M059J (cell line): ENCODE measurements at places on chromosomes 16 and 17. TPM values are rescaled to one million over a fixed set of nuclear protein-coding genes. Genes with fewer than 3 reads are reported as not detected.

OR1F1 gene
- total RNA-seq = 0.15 TPM in 1 of 2 replicates, not detected in the other

DBNDD1 gene
- total RNA-seq = 10.9 and 18.7 TPM in 2 replicates

SLC16A5 gene
- total RNA-seq = 0.07 TPM in 1 of 2 replicates, not detected in the other

SCARF1 gene
- 0.47 TPM in 1 of 2 replicates, not detected in the other for total RNA-seq

KRT23 gene
- not detected in 2 replicates for total RNA-seq

GNGT2 gene
- total RNA-seq = 0.49 TPM in 1 of 2 replicates, not detected in the other

GNG13 gene
- total RNA-seq = not detected in 2 replicates

ACAP1 gene
- total RNA-seq = not detected in 2 replicates

CACNB1 gene
- total RNA-seq = 0.59 and 1.2 TPM in 2 replicates

COPRS gene
- 206 and 234 TPM in 2 replicates for total RNA-seq

CMIP gene
- 7.2 and 15.8 TPM in 2 replicates for total RNA-seq

CCL16 gene
- total RNA-seq = not detected in 2 replicates

SNN gene
- total RNA-seq = 9.2 and 14.7 TPM in 2 replicates

IL17C gene
- total RNA-seq = not detected in 2 replicates

- DNase-seq = no peak
Measured at GRCh38 chr16:12330946-12331345, 354.4 kb downstream of the SNX29 start.

DNA sequence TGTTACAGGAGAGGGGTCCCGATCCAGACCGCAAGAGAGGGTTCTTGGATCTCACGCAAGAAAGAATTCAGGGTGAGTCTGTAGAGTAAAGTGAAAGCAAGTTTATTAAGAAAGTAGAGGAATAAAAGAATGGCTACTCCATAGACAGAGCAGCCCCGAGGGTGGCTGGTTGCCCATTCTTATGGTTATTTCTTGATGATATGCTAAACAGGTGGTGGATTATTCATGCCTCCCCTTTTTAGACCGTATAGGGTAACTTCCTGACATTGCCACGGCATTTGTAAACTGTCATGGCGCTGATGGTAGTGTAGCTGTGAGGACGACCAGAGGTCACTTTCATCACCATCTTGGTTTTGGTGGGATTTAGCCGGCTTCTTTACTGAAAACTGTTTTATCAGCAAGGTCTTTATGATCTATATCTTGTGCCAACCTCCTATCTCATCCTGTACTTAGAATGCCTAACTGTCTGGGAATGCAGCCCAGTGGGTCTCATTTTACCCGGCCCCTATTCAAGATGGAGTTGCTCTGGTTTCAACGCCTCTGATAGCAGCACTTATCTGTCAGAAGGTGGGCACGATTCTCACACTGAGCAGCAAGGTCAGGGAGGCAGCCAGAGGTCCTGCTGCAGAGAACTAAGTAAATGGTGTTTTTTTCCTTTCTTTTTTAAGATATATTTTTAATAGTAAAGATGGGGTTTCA, 26.5 kb upstream of the XYLT2 start:
- DNase-seq = no peak

DNA sequence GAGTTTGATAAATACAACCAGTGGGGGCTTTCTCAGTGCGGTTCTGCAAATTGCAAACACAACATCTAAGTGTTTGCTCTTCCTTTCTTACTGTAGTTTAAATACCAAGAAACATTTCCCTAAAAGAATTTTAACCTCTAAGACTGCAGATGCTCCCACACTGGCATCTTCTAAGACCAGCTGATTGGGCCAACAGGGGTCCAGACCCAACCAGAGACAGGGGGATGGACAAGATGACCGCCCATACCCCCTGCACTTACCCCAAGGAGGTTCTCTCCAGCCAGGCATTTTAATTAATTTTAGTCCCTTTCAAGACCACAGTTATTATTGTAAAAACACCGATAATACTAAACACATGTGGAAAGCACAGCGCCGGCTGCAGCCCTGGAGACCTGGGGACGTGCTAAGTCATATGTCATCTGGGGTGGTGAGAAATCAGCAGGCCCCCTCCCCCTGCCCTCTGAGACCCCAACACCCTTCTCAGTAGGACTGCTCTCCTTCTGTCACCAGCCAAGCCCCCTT, 242.3 kb downstream of the SOX9 start:
- no peak for DNase-seq

DNA sequence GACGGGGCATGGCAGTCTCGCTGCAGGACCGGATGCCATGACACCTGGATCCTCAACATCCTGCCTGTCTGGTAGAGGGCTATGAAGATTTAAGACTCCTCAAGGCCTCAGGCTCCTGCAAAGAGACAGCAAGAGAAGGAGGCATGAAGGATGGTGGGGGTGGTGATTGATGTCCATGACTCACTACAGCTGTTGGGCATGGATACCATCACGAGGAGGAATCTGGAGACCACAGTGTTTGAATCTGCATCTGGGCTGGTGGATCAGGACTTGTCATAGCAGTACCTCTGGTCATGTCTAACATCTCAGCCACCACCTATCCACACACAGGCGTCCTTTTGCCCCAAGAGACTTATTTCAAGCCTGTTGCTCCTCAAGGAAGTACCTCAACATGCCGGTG, 50.2 kb upstream of the WSCD1 start:
- DNase-seq = no peak

- DNase-seq = peak; percentile 22
Measured at GRCh38 chr16:88633684-88634140, 4.7 kb upstream of the IL17C start.

GRCh38 chr16:18983565-18984434, at the start of gene TMC7:
TSS of gene TMC7 (plus strand) at chr16:18983934. CDS start at chr16:18984064, 130 bp downstream.
- peak; percentile 86 for DNase-seq

DNA sequence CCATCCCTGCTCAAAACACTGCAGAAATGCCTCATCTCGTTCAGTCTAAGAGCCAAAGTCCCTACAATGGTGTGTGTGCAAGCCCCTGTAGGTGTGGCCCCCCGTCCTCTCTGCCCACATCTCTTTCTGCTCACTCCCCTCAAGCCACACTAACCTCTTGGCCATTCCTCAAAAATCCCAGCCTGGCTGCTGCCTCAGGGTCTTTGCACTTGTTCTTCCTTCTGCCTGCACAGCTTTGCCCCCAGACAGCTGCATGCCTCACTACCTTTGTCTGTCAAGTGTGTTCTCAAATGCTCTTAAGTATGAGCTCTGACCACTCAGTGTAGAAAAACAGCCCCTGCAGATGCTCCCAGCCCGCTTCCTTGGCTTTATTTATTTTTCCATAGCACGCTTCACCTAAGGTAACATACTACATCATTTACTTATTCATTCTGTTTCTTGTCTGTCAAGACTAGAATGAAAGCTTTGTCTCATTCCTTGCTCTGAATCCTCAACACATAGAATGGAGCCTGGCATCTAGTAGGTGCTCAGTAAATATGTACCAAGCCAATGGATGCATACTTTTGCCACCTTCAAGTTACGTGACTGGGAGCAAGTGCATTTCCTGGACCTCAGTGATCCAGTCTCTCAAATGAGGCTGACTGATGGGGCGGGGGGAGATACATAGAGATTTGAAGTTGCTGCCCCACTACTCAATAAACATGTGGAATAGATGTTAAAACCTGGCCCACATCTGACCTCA, 38.1 kb downstream of the RAI1 start:
- no peak for DNase-seq

DNA sequence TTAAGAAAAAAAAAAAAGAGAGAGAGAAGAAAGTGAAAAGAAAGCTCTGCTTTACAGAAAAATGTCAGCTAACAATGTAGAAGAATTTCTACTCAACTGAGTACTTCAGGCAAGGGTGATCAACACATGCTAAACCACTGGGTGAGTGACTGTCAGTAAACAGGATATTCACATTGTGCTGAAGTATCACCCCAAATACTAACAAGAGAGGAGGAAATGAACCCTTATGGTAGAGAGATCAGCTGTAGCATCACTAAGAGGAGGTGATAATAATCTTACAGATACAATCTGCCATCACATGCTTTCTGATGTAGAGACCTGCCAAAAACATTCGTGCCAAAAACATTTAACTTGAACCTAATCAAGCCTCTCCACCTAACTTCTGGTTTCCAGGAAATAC, 30.7 kb upstream of the ICAM2 start:
- DNase-seq = no peak

GRCh38 chr17:69207151-69207550, 21.5 kb downstream of the ABCA10 start:
- DNase-seq = no peak

- DNase-seq = no peak
Measured at GRCh38 chr17:44892250-44892649, 7.0 kb downstream of the EFTUD2 start.

GRCh38 chr16:3015865-3016521, 2.0 kb downstream of the CLDN6 start:
- DNase-seq = no peak

GRCh38 chr16:66091471-66091891, 275.0 kb upstream of the CDH5 start:
- DNase-seq = no peak

- DNase-seq = peak; percentile 50
Measured at GRCh38 chr16:9053006-9053601, 38.3 kb upstream of the HAPSTR1 start.

- peak; percentile 63 for DNase-seq
Measured at GRCh38 chr17:79838522-79839274, 542 bp downstream of the CBX4 start.

DNA sequence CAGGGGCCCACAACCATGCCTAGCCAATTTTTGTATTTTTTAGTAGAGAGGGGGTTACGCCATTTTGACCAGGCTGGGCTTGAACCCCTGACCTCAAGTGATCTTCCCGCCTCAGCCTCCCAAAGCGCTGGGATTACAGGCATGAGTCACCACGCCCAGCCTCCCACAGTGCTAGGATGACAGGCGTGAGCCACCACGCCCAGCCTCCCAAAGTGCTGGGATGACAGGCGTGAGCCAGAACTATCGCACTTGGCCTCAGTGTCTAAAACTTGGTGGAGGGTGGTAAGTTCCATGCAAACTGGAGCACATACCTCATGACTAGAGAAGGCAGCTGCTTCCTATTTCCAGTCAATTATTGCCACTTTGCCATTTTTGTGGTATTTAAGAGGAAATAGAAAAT, 7.1 kb downstream of the HSD17B2 start:
- DNase-seq = peak; percentile 35

DNA sequence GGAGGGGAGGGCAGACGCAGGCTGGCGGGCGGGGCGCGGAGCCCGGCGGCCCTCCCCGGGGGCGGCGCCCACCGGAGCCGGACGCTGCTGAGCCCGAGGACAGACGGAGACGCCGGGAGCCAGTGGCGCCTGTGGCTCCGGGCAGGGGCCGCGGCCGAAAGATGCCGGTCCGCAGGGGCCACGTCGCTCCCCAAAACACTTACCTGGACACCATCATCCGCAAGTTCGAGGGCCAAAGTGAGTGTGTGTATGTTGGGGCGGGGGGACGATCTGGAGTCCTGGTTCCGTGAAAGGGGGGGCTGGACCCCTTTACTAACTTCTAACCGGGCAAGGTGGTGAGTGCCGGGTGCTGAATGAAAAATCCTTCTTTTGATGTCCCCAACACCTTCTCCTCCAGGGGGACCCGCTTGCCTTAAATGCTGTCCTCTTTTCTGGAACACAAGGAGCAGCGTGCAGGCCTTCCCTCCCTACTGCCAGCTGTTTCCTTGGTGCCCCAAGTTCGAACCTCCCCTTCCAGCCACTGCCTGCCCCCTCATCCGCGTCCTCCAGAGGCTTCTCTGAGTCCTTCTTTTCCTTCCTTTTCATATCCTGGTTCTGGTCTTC, at the start of gene KCNH6:
KCNH6 (plus strand) TSS at position 106 of the 603 bp plus-strand sequence; CDS start at position 162, 56 bp downstream.
- DNase-seq = peak; percentile 16

GRCh38 chr16:78045865-78046581, 23.7 kb downstream of the CLEC3A start:
- peak; percentile 25 for DNase-seq

DNA sequence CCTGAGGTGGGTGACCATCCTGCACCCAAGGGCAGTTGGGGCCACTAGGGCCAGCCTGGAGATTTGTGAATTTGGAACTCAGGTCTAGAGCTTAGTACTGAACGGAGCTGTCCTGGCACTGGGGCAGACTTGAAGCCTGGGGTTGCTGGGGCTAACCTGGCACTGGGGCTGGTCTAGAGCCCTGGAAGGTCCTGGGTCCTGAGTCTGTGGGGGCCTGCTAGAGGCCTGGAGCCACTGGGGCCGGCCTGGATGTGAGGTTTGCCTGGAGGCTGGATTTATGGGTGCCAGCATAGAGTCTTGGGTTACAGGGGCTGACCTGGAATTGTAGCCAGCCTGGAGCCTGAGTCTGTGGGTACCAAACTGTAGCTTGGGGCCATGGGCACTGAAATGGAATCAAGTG, 1216.9 kb downstream of the CDH11 start:
- DNase-seq = no peak

GRCh38 chr17:35931794-35932425, 1.3 kb upstream of the RDM1 start:
- peak; percentile 77 for DNase-seq

DNA sequence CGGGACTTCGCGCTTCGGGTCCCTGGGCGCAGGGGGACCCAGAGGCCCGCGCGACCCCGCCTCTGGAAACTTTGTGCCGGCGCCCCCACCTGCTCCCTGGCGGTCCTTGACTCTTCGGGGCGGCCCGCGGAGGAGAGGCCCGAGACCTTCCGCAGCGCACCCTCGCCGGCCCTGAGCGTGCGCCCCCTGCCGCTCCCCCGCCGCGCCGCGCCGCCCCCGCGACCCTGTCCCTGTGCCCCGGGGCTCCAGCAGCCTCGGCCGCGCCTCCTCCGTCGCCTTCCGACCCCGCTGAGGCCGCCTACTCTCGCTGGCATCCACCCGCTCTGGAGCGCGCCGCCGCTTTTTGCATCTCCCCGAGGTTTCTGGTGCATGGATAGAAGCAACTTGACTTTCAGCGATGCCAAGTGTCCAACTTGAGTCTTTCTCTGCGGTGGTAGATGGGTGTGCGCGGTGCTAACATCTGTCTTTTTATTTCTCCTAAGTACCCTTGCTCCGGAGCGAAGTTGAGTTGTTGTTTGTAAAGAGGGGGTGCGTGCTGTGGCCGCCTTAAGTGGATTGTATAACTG, 414 bp downstream of the DUSP14 start:
- DNase-seq = peak; percentile 76

- DNase-seq = peak; percentile 53
Measured at GRCh38 chr16:28499854-28500253, 5.4 kb downstream of the APOBR start.

GRCh38 chr17:73371285-73371684, 59.5 kb upstream of the CDC42EP4 start:
- peak; percentile 81 for DNase-seq

- peak; percentile 45 for DNase-seq
Measured at GRCh38 chr16:59684911-59685310, 950.8 kb upstream of the GOT2 start.
